ENCODE measurements at places on chromosomes 13 and 19.

- no peak for DNase-seq
These were observed 3.9 kb upstream of the CERS1 start for GRCh38 chr19:18899624-18900560.

DNA sequence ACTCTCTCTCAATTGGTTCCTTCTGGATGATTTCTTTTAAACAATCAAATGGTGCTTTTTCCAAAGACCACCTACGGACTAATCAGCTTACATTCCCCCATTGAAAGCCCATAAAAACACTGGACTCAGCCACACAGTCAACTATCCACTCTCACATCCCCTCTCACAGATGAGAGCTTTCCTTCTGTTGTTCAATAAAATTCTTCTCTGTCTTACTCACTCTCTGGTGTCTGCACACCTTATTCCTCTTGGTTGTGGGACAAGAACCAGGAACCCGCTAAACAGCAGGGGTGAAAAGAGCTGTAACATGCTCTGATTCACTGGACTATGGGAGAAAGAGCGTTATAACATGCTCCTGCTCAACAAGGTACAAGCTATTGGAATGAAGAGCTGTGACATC is 2896.2 kb downstream of the PCDH9 start:
- no peak for DNase-seq

DNA sequence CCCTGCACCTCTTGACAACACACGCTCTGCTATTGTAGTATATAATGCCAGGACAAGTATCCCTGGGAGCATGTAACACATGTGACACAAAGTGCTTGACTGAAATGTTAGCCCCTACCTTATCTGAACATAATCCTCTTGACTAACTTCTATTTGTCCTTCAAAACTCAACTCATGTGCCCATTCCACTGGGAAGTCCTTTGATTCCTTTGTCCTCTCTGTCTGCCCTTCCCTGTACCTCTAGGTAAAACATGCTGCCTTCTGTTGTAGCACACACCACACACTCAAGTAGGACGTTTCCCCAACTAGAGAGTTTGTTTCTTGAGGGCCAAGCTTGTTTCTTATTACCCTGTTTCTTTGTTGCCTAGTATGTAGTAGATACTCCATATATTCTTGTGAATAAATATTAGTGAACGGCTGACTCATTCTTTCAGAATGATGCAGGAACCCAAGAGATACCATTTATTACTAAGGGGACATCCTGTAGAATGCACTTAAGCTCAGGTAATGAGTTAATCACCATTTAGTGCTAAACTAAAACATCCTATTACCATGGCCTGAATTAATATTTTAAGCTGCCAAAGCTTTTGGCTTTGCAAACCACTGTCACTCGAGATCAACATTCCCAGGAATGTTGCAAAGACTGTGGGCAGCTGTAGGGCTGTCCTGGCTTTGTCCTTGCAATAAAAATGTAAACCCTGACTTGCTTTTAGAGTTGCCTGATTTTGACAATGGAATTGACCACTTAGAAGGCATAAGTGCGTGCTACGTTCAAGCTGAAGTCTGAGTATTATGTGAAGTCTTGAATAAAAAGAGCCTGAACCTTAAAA is 313.4 kb downstream of the COG6 start:
- DNase-seq, result no peak

DNA sequence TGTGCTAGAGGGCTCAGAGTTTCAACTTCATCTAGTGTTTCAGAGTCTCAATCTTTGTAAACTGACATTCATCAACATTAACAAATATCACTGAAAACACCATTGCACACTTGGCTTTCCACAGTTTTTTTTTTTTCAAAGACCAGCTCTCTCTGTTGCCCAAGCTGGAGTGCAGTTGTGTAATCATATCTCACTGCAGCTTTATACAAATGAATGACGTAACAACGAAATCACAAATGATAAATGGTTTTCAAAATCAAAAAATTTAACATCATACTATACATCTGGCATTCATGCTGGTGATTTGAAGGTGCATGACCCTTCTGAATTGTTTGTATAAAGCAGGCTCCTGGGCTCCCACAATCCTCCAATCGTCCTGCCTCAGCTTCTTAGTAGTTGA is 248.0 kb upstream of the TMTC4 start:
- DNase-seq, result no peak

DNA sequence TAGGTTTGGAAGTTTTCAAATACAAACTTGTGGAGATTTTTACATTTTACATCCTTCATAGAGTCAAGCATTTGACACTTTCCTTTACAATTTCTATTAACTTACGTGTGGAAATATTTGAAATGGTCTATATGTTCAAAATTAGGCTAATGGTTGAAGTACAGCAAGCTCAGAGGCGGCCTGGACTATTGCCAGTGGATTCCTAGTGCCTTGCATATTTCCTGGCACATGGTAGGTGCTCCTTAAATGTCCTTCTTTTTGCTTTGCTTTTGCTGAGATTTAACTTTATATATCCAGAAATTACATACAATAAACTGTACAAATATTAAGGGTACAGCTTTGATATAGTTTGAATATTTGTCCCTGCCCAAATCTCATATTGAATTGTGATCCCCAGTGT is 93.9 kb downstream of the UBL3 start:
- peak; percentile 68 for DNase-seq

GRCh38 chr13:100608906-100609305 is 20.3 kb upstream of the GGACT start:
- no peak for DNase-seq

GRCh38 chr19:46198756-46199155 is 30.8 kb upstream of the IGFL1 start:
- DNase-seq, result peak; percentile 32

GRCh38 chr19:46239193-46240024 is 9.9 kb downstream of the IGFL1 start:
- DNase-seq, result no peak

DNA sequence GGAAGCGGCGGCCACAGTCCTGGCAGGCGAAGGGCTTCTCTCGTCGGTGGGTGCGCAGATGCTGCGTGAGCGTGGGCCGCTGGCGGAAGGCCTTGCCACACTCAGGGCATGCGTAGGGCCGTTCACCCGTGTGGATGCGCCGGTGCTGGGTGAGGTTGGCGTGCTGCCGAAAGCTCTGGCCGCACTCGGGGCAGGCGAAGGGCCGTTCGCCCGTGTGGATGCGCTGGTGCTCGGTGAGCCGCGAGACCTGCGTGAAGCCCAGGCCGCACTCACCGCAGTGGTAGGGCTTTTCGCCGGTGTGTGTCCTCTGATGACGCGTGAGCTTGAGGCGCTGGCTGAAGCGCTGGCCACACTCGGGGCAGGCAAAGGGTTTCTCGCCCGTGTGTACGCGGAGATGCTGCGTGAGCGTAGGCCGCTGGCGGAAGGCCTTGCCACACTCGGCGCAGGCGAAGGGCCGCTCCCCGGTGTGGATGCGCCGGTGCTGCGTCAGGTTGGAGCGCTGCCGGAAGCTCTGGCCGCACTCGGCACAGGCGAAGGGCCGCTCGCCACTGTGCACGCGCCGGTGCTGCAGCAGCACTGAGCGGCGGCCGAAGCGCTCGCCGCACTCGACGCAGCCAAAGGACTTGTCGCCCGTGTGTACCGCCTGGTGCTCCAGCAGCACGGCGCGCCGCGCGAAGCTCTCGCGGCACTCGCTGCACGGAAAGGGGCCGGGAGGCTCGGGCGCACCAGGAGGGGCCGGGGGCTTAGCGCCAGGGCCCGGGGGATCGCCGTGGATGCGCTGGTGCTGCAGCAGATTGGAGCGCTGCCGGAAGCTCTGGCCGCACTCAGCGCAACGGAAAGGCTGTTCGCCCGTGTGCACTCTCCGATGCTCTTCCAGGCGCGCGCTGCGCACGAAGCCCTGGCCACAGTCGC is 4.0 kb upstream of the UBE2M start:
- peak; percentile 17 for DNase-seq

- DNase-seq, result no peak
These were observed 183.3 kb downstream of the SHISA2 start for GRCh38 chr13:25868490-25868889.

DNA sequence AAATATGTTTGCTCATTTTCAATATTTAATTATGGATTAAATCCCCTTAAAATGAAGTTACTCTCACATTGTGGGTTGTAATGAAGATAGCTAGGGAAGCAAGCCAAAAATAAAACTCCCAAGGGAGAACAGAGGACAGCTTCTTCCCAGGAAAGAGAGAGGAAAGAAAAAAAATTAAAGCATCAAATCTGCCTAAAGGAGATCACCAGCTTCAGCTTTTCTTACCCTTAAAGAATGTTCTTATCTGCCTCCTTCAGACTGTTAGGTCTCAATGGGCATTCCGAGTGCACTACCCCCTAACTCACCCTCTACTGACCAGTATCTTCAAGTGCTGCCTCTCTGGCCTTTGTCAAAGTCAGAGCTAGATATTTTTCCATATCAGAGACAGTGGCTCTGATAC is 55.2 kb downstream of the XPO4 start:
- DNase-seq, result peak; percentile 24

DNA sequence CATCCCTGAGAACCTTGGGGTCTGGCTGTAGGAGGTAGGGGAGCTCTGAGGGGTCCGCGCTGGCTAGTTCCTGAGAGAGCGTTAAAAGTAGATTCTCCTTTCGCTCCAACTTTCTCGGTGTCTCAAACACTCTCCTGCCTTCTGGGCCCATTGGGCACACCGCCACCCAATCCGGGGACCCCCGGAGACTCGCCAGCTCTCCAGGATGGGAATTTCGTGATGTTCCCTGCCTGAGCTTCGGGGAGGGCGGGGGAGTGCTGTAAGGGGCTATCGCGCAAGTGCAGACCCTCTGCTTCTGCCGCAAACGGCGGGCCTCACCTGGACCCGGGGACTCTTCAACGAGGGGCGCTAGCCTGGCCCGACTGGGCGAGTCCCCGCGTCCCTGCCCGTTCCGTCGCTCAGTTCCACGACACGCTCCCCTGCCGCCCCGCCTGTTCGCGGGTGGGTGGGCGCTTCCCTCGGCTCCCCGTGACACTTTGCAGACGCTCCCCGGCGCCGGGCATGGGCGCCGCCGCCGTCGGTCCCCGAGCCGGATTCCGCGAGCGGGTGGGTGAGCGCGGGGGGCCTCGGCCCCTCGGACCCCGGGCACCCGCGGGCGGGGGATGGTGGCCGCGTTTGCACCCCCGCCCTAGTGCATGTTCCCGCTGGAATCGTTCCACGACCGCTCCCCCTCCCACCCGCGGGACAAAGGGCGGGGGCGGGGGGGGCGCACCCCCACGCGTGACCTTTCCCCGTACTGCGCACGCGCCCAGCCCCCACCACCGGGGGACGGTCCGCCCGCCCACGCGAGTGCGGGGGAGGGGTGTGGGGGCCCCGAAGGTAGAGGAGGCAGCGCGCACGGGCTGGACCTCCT is at the start of gene CCDC106:
CCDC106 (plus strand) TSS at position 481 of the 853 bp plus-strand sequence. CDS start 835 bp downstream, outside the sequence.
- DNase-seq, result peak; percentile 81

GRCh38 chr13:25708268-25708667 is 336.5 kb downstream of the ATP8A2 start:
- no peak for DNase-seq

DNA sequence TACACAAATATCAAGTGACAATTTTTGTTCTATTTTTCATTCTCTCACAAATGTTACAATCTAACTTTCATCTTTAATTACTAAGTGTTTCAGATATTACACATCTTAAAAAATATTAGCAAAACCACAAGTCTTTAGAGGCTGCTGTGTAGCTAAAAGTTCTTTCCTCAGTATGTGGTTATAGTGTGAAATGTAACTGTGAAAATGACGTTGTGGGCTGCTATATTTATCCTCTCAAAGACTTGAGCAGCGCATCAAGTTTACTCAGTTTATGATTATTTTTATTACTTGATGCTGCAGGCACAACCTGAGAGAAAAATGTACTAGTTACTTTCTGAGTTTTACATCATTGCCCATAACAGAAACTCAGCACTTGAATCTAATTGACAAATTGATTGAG is 2860.6 kb upstream of the PCDH20 start:
- peak; percentile 40 for DNase-seq

Measured in fibroblast of skin of scalp (primary cell).